CD4-positive, alpha-beta T cell treated with Interleukin-6 at 100 ng/mL for 8 hours (primary cell): ENCODE measurements at places on chromosomes 11 and 22.

GRCh38 chr11:72807792-72808191, 6.4 kb upstream of the ATG16L2 start:
- no peak for DNase-seq

GRCh38 chr22:43128928-43129424, 14.2 kb downstream of the MCAT start:
- DNase-seq = no peak

DNA sequence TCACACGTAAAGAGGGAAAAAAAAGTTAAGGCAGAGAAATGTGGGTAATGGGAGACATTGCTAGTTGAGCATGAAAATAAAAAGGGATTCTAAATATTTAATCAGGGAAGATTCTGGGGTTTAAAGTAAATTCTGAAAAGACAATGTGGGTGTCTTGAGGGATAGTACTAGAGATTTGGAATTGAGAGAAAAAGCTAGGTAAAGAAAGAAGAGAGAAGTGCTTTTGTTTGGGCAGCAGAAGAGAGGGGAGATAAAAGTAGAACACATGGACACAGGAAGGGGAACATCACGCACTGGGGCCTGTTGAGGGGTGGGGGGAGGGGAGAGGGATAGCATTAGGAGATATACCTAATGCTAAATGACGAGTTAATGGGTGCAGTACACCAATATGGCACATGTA, 3.5 kb upstream of the YPEL4 start:
- no peak for DNase-seq

- no peak for DNase-seq
Measured at GRCh38 chr22:30334646-30335045, 7.9 kb upstream of the TBC1D10A start.

- no peak for DNase-seq
Measured at GRCh38 chr11:72637926-72638325, 36.3 kb downstream of the PDE2A start.

DNA sequence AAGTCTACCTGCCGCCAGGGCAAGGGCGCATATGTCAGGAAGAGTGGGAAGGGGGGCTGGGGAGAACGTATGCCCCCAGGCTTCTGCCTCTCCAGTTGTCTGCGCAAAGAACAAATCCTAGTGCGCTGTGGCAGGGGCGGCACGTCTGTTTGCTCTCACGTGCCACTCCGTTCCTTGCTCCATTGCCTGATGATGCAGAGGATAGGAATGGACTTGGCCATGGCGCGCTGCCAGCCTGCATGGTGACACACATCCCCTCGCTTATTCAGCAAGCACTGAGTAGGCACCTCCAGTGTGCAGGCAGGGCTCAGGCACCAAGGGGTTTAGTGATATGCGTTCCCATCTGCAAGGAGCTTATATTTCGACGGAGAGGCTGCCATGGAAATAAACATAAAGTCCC, 45.4 kb upstream of the SLC22A12 start:
- DNase-seq = no peak

- DNase-seq = no peak
Measured at GRCh38 chr22:28051787-28052356, 132.8 kb upstream of the PITPNB start.

- DNase-seq = no peak
Measured at GRCh38 chr22:37184380-37184755, 3.7 kb downstream of the C1QTNF6 start.
